NCI-H2081 (cell line): ENCODE measurements at places on chromosomes 16 and 17.

DNA sequence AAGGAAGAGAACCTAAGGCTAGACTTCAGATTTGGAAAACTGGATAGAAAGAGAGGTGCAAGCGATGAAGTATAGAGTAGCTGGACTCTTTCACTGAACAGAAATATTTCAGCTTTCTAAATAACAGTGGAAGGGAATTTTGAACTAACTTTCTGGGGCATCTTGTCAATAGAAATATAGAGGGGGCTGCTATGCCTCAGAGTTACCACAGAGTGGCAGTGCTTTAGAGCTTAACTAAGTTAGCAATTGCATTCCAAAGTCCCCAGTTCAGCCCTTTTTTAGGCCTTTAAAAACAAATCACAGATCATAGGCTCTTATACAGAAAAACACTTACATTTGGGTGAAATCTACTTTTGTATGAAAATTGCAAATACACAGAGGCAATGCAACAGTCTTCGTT lies 154.2 kb upstream of the CDH8 start:
- no peak for DNase-seq

DNA sequence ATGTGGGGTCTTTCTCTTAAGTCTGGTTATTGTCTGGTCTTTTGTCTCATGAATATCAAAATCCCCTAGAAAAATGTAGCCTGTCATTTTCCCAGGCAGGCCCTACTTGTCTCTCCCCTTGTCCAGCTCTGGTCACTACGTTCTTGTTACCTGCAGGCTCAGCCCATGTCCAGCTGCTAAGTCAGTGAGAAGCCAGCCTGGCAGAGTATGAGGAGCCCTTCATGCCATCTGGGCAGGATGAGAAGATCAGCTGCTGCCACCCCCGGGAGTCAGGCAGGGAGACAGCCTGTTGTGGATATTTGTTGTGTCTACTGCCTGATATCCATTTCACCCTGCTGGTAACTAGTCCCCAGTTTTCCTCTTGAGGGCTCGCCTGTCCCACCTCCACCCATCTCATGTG lies 88.9 kb downstream of the ASIC2 start:
- no peak for DNase-seq

GRCh38 chr17:75530837-75531720 lies 5.6 kb downstream of the LLGL2 start:
- DNase-seq = no peak

DNA sequence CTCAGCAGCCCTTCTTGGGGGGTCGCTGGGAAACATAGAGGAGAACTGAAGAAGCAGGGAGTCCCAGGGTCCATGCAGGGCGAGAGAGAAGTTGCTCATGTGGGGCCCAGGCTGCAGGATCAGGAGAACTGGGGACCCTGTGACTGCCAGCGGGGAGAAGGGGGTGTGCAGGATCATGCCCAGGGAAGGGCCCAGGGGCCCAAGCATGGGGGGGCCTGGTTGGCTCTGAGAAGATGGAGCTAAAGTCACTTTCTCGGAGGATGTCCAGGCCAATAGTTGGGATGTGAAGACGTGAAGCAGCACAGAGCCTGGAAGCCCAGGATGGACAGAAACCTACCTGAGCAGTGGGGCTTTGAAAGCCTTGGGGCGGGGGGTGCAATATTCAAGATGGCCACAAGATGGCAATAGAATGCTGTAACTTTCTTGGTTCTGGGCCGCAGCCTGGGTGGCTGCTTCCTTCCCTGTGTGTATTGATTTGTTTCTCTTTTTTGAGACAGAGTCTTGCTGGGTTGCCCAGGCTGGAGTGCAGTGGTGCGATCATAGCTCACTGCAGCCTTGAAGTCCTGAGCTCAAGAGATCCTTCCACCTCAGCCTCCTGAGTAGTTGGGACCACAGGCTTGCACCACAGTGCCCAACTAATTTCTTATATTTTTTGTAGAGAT lies 3.4 kb downstream of the STH start:
- DNase-seq = peak; percentile 72

DNA sequence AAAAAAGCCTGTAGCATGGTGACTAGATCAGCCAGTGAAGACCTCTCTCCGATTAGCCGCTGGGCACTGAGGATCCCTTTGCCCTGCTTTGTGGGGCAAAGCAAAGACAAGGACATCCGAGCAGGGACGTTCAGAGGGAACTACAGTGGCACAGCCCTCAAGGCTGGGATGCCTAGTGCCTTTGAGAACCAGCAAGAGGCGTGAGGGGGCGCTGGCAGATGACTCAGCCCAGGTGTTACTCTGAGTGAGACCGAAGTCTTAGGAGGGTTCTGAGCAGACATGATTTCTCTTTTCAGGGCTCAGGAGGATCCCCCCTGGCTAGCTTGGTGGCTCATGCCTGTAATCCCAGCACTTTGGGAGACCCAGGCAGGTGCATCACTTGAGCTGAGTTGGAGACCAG lies 178.6 kb downstream of the CPPED1 start:
- DNase-seq = no peak

GRCh38 chr17:80453998-80454556 lies 22.3 kb downstream of the NPTX1 start:
- no peak for DNase-seq

DNA sequence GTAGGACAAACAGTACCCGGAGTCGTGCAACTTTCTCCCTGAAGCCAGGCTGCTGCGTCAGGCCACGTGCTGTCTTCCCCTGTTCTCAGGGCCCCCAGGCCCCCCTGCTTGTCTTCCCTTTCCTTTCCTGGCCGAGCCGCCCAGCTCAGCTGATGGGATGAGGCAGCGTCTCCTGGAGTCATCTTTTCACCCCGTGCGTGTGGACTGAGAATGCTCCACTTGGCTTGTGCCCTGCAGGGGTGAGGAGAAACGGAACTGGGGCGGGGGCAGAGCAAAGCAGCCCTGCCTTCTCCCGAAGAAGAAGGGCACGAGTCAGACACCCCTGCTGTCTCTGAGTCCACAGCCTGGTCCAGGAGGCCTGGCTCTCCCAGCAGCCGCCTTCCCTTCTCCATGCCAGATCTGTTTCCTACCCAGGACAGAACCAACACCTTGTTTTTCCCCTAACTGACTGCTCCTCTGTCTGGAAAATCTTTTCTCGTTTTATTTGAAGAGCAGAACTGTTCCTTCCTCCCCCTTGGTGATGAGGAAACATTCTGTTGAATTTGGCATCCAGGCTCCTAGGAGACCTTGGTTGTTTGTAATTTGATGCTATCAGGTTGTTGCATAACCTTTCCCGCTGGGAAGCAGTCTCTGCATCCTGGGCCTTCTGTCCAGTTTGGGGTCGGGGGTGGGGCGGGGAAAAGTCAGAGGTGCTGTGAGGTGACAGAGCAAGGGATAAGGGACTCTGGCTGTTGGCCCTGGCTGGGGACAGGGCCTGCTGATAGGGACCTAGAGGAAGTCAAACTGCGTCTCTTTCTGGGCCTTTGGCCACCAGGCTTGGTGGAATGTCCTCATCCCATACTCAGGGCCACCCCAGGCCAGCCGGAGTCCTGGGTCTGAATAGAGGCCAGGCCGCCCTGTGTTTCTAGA lies 78.8 kb downstream of the WIPI1 start:
- peak; percentile 60 for DNase-seq

- DNase-seq = no peak
Observed at GRCh38 chr17:47304186-47304585, 19.6 kb upstream of the EFCAB13 start.

DNA sequence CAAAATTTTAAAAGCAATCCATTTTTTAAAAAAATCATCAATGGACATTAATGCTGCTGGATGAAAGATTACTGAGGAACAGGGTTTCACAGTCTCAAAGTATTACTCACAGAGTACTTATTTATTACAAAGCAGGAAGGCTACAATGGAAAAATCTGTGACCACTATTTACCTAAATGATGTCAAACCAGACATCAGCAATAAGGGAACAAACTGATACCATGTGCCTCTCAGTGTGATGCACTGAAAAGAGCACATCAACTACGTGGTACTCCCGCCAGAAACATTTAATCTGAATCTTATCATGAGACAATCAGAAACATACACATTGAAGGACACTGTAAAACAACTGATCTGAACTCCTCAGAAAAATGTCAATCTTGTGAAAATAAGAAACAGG lies 124.2 kb downstream of the PARN start:
- DNase-seq = peak; percentile 6

DNA sequence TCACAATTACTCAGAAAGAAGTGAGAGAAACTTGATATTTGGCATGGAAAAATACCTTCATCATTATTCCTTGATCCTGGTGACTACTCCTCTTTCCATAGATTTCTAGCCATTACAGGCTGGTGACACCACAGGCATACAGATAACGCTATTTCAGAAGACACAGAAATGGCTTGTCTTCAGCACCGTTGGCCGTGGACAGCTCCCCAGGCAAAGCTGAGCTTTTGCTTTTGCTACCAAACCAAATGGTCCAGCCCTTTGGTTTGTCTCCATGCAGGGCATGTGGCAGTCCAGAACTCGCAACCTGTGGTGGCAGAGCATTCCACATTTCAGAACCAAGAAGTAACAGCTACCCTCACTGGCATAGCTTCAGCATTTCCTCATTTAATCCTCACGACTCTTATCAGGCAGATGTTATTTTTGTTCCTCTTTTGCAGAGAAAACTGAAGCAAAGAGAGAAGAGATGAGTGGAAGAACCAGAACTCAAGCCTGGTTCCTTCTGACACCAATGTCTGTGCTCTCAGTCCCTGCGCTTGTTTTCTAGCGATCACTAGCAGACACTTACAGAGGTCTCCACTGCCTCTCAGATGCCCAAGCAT lies 55.5 kb downstream of the HS3ST4 start:
- no peak for DNase-seq

DNA sequence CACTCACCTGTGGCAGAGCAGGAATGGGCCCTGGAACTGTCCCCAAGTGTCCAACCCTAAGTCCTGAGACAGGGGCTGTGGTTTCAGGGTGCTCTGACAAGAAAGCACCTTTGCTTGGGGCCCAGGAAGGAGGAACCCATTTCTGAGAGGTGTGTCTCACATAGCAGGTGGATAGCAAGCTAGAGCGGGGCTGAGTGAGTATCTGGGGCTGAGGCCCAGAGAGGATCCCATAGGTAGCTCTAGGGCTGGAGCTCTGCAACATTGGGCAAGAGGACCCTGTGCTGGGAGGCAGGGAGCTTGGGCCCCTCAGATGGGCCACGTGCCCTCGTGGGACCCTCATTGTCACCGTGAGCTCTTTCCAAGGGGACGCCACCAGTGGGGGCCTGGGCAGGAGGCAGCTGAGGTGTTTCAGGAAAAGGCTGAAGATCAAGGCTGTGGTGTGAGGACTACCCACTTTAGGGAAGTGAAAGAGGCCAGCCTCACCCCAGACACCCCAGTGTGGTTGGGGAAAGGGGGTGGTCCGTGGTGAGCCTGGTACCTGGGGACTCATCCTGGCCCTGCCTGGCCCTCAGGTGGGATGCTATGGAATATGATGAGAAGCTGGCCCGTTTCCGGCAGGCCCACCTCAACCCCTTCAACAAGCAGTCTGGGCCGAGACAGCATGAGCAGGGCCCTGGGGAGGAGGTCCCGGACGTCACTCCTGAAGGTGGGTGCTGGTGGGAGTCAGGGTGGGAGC lies 5.3 kb downstream of the DEF8 start:
- no peak for DNase-seq

- no peak for DNase-seq
Observed at GRCh38 chr17:20986767-20987510, 55.9 kb downstream of the USP22 start.

DNA sequence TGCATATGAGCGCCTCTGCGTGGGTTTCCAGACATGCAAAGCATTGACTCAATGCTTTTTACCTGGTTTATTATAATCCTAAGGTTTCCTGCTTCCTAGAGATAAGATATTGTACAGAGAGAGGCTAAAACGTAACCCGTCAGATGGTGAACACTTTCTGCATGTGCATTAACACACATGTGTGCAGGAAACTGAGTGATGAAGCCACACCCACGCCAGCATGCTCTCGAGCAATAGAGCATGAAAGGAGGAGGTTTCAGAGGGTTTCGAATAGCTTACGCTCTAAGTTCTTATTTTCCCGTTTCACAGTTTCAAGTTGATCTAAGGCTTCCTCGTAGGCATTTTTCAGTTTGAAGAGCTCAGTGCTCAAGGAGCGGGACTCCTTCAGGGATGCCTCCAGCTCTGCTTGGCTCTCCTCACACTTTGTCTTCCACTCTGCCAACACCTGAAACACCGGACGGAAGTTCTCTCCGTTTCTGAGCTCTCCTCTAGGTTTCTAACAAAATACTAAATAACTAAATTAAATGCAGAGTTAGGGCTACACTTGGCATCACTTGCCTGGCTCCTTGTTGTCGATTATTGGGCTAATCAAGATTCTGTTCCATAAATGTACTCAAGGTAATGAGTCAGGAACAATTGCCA lies 23.2 kb downstream of the MYH3 start:
- no peak for DNase-seq

DNA sequence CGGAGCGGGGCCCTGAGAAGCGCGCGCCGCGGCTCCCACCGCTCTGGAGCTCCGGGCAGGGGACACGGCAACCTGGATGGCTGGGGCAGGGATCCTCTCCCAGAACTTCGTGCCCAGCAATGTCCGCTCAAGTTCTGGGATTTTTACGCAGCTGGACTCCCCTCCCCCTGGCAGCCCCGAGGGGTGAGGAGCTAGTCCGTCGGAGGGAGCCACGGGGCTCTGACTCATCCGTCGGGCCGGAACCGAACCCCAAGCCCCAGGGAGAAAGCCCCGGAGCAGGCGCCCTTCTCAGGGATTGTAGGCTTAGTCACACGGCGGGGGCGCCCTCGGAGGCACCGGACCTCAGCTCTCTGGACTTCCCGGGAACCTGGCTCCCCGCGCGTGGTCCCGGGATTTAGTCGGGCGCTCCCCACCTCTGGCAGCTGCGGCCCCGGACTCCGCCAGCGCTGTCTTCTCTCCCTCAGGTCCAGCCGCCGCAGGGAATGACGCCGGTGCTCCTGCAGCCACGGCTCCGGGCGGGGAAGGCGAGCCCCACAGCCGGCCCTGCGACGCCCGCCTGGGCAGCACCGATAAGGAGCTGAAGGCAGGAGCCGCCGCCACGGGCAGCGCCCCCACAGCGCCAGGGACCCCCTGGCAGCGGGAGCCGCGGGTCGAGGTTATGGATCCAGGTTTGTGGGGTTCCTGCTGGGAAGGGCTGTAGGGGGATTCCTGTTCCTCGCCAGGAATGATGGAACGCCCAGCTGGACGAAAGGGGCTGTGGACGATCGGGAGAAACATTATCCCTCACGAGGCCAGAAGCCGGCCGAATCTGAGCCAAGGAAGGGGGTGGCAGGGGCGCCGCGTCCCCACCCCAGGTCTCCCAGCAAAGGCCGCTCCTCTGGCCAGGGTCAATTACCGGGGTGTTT lies 830 bp downstream of the SPHK1 start:
- no peak for DNase-seq

DNA sequence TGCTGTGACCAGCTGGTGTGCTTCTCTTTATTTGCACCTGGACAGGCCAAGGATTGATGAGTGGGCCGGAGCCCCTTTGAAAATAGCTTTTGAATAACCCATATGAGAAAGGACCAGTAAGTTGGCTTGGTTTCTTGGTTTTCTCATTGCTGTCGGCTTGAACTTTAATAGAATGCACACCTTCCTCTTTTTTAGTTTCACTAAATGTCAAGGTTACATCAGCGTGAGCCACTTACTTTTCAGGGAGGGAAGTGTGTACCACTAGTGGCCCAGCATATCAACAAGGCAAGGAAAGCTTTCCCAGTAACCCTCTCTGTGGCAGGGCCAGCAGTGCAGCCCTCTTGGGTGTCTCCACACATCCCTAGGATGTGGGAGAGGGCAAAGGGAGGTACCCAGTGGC lies 433.3 kb downstream of the CA10 start:
- no peak for DNase-seq

GRCh38 chr16:24045641-24046040 lies 209.9 kb downstream of the PRKCB start:
- peak; percentile 7 for DNase-seq
